Stimulated activated CD8-positive, alpha-beta memory T cell treated with anti-CD3 and anti-CD28 coated beads, Interleukin-15, amount 100 ng/mL, for 4 hours (primary cell): ENCODE measurements at places on chromosomes 6 and 20.

DNA sequence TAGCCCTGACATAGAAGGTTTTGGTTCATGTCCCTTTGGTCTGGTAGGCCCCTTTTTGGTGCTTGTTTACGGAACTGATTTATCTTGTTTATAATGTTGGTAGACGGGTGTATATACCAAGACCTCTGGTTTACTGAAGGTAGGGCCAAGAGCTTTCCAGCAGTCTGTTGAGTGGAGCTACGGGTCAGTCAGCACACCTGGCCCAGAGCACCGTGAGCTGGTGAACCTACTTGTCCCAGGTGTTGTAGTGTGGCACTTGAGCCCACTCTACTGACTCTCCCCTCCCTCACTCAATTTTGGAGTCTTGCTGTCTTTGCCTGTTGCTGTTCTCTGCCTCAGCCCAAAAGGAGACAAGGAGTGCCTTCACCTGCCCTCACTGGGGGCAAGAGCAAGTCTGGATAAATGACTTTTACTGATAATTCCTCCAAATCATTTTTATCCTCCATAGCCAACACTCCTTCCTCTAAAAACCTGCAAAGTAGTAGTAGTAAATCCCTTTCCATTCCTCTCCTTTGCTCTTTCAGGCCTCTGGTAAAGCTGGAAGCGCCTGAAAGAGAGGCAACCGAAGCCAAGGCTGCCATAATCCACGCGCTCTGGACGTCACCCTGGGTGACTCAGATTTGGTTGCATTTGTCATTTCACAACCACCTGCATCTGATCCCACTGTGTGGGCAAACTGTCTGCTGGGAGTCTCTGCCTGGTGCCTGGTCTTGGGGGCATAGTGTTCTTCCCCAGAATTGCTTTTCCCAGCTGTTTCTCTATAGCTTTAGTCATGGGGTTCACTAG lies 22.2 kb downstream of the RREB1 start:
- no peak for DNase-seq

DNA sequence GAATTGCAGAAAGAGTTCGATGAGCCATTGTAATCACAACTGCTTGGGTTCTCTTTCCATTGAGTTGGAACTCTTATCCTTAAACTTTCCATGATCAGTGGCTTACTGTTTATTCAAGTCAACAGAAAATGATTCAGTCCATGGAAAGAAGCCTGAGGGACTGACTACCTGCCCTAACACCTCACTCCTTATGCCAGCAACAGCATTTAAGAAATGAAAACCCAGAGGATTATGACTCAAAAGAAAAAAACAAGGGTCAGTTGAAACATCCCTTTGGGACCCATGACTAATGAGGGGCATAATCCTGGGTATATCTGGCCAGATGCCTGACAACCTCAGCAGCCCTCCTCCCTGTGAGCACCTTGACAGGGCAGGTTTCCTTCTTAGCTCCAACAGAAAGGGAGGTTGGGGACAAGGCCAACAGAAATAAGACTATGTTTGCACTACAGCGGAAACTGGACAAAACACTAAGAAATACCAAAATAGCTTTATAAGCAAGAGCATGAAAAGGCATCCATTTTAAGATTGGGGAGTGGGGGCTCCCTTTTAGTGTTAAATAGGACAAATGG lies 106.7 kb downstream of the MAP3K5 start:
- no peak for DNase-seq

DNA sequence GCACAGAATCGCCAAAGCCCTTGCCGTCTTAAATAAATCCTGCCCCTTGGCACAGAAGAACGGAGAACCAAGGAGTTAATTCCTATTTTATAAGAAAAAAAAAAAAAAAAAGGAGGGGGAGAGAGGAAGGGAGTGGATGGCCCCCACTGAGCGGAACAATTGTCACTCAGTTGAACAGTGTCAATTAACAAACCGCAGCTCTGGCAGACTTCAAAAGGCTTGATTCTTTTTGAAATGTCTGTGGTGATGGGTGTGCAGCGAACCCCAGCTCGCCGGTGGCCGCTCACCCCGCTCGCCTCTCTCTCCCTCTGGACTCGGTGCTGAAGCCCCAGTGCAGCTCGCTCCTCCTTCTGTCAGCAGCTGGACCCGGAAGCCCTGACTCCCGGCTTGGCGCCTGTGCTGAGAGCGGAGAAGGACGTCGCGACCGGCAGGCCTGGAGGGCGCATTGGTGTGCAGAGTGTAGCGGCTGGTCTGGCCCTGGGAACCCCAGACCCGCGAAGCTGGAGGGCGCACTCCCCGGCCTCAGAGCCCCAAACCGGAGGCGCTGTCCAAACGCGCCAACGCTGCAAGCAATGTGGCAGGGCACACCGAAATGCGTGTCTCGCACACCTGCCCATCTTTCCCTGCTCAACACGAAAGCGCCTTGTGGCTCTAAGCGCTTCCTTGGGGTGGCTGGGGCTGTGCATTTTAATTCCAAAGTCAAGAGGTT lies 3.4 kb downstream of the LINC00237 start:
- no peak for DNase-seq

DNA sequence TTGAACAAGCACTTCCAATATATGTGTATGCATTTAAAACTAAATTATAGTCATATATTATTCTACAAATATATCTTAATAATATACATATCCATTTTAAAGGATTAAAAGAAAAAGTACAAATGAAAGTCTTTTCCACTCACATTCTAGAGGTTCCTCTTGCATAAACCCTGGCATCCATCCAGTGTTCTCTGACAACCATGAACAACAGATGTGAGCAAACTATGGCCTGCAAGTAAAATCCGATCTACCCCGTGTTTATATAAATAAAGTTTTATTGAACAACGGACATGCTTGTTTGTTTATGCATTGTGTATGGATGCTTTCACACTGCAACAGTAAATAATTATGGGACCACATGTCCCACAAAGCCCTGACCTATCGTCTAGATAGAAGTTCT lies 1122.3 kb downstream of the EPHA7 start:
- no peak for DNase-seq

- DNase-seq, result no peak
Measured at GRCh38 chr6:96783307-96783706, 54.0 kb downstream of the GPR63 start.

DNA sequence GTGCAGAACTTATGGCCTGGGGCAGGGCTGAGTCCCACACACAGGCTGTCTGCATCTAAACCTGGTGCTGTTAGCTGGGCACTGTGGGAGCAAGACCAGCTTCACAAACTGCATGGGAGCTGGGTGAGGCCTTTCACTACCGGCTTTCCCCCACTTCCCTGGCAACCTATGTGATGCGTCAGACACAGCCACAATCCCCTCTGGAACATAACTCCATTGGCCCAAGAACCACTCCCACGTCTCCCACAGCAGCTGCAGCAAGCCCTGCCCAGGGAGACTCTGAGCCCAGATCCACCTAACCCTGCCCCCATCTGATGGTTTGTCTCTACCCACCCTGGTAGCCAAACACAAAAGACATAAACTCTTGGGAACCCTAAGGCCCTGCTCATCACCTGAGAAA lies 9.3 kb downstream of the WDR27 start:
- no peak for DNase-seq

- DNase-seq, result no peak
Measured at GRCh38 chr6:21455071-21455470, 138.5 kb upstream of the SOX4 start.

DNA sequence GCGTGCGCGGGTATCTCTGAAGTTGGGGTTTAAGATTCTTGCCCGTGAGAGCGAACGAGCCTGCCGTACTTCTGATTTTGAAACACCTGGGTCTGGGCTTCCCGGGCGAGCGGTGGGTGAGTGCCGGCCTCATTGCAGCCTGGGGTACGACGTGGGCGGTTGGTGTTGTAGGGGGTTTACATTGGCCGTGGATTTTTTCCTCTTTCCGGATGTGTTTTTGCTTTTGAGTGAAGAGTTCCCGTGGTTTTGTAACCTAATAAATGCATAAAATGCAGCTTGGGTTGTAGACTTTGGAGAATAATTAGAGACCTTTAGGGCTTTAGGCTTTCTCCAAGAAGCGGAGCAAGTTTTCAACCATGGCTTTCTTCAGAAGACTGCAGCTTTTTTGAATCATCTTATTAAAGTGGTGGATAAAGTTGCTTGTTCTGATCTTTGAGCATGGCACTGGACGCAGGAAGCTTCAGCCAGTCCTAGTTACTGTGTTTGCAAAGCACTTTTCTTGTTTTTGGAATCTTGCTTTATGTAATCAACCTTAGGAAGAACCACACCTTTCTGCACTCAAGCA lies 314 bp downstream of the FARS2 start:
- DNase-seq, result no peak

DNA sequence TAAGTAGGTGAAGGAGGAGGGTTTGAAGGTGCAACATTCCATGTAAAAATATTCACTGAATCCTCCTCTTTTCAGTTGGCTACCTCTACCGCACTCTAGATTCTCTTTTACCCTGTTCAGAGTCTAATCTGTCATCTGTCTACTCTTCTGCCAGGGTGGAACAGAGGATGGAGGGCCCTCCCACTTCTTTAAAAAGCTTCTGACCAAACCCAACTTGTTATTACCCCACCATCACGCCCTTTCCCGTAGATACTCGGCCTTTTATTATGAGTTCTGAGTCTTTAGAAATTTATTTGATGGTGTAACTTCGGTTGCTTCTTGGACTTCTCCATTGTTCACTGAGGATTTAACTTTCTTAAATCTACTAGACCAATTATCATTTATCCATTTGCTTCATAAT lies 11.7 kb downstream of the STX11 start:
- no peak for DNase-seq

GRCh38 chr6:43476746-43477145 lies 624 bp upstream of the TJAP1 start:
- DNase-seq, result no peak
